ENCODE measurements at places on chromosomes 1 and 21.

DNA sequence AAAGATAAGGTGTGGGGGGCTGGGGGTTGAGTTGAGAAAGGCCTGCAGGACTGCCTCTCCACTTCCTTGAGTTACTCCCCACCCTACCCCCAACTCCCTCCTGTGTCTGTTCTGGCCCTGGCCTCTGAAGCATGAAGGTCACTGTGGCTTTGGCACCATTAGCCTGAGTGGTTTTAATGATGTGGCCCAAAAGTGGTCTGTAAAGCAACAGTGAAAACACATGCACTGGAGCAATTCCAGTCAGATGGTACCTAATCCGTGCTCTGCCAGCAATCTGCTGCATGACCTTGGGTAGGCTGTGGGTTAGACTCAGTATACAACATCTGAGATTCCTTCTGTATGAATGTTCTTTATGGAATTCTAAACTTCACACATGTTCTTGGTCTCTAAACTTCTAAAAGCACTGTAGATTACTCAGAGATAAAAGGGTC is 86.5 kb upstream of the ATP1A1 start:
- no peak for DNase-seq

GRCh38 chr1:211632808-211633523 is 42.5 kb downstream of the NEK2 start:
- DNase-seq: no peak

DNA sequence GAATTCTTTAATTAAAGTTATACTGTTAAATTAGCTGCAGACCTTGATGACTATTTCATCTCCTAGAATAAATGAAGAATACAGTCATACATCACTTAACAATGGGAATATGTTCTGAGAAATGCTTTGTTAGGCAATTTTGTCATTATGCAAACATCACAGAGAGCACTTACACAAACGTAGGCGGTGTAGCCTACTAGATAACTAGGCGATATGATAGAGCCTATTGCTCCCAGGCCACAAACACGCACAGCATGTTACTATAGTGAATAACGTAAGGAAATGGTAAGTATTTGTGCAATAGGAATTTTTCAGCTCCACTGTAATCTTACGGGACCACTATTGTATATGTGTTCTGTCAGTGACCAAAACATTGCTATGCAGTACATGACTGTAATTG is 37.6 kb upstream of the DESI2 start:
- no peak for DNase-seq

DNA sequence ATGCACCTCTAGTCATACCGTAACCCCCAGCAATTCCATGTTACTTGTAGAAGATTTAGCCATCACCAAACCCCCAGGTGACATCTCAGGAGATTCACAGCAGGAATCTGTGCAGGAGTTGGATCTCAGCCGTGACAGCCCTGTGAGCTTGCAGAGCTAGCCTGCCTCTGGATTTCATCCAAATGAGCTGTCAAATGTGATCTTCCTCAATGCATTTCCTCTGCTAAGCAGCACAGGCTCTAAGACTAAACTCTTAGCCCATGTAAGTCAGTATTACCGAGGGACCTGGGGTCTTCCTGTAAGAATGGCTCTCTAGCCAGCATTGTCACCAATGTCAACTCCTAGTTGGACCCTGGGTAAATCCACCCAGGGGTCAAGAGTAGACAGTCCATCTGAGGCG is 41.7 kb downstream of the UMODL1 start:
- no peak for DNase-seq

DNA sequence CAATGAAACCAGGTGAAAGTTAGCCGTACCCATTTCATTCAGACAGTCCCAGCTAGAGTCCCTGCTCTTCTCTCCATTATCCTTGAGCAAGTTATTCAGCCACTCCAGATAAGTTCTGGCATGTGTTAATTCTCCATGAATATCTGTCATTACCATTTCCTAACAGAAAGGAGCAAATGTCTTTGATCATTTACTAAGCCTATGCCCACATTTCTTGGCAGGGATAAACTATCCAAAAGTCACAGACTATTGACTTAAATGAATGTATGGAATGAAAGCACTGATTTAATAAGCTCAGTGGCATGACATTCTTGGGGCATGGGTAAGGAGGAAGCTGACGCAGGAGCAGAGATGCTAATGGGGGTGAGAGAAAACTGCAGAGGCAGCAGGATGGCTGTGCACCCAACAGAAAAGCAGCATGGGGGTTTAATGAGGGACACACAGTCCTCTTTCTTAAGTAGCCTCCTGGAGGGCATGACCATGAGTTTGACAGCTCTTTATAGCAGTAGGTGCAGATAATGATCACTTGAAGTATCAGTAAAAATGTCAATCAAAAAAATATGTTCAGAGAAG is 17.6 kb upstream of the DHCR24 start:
- no peak for DNase-seq

Measured in NCI-H1105 treated with DMSO at 0.1 percent for 48 hours (cell line).